Stromal cell of bone marrow (primary cell): ENCODE measurements at places on chromosomes 2 and 18.

DNA sequence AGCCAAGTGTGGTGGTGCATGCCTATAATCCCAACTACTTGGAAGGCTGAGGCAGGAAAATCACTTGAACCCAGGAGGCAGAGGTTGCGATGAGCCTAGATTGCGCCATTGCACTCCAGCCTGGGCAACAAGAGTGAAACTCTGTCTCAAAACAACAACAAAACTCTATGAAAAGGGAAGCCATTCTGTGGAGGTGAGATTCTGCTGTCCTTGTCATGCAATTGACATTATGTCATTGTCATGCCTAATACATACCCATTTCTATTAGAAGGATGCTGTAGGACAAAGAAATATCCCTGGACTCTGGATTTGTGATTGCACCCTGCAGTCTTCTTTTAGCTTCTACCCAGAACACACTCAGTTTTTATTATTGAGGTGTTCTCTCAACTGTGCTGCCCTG lies 8.6 kb downstream of the RASGRP3 start:
- no peak for DNase-seq

DNA sequence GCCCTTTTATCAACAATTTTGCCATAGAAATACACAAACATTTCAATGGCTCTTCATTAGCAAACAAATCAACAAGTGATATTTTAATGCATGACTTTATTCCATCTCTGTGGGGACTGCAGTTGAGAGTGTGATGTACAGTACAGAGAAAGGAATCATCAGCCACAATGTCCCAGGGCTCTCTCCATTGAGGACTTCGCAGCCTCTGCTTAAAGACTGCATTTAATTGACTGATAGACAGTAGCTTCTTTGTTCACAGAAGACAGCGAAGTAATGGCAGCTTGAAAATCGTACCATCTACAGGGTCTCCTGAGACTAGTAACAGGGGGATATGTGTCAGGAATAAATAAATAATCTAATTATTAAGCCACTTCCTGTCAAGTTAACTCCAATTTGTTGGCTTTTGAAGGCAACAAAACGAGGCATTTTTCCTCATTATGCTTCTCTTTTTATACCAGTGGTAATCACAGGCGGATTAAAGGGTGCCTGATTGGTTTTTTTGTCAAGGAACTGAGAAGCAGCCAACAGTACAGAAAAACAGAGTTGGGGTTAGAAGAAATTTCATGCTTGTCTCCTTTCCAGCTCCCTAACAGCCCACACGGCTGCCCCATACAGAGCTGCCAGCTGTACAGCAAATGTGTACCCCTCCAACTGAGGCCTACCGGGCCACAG lies 164.3 kb downstream of the ZNF521 start:
- no peak for DNase-seq

- no peak for DNase-seq
Observed at GRCh38 chr18:9619990-9620389, 5.6 kb upstream of the PPP4R1 start.

DNA sequence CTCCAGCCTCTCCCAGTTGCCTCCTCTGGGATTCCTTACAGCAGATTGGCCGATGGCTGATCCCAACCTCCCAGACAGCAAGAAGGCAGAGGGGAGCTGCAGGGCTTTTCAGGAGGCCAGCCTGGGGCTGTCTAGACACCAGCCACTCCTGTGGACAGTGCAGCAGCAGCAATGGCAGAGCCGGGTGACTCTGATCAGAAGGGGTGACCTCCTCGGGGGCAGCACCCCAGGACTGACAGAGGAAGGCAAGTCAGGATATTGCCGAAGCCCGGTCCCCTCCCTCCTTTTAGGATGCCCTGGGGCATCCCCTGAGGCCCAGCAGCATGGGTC lies 84.5 kb downstream of the INHBB start:
- no peak for DNase-seq

- no peak for DNase-seq
Observed at GRCh38 chr2:35783723-35784122, 571.9 kb upstream of the CRIM1 start.
